ENCODE measurements at places on chromosomes 13 and 19.

DNA sequence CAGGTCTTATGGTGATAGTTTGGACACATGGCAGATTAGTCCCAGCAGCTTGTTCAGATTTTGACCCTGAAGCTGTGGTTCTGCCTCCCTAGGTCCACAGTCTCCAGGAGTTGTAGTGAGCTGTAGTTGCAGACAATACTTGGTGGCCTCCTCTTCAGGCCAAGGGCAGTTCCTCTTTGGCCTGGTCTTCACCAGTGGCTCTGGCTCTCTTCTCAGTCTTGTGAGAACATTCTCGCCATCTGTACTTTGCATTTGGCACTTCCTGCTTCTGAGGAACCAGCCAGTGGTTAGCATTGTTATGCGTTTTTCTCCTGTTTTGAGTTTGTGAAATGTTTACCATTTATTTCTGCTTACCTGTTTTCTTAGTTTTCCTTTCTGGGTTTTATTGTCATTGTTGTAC is 40.7 kb downstream of the PCCA start:
- no peak for DNase-seq

DNA sequence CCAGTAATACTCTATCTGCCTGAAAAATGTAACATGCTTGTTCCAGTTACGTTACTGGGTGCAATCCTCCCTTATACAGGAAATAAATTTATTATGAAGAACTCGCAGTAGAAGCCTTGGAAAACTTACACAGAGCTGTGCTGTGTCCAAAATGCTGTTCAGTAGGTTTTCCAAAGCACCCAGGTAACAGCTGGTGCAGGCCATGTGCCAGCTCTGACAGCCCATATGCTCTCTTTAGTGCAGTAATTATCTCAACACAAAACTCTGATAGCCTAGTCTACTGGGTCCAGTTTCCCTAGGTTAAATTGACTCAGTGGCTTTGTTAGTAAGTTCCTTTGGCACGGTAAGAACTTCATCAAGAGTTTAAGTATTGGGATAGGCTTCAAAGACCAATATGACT is 120.7 kb upstream of the OBI1 start:
- no peak for DNase-seq

GRCh38 chr13:94412870-94413597 is 66.4 kb downstream of the DCT start:
- DNase-seq = no peak

- DNase-seq = no peak
Measured at GRCh38 chr19:47142779-47143178, 12.1 kb downstream of the SAE1 start.

DNA sequence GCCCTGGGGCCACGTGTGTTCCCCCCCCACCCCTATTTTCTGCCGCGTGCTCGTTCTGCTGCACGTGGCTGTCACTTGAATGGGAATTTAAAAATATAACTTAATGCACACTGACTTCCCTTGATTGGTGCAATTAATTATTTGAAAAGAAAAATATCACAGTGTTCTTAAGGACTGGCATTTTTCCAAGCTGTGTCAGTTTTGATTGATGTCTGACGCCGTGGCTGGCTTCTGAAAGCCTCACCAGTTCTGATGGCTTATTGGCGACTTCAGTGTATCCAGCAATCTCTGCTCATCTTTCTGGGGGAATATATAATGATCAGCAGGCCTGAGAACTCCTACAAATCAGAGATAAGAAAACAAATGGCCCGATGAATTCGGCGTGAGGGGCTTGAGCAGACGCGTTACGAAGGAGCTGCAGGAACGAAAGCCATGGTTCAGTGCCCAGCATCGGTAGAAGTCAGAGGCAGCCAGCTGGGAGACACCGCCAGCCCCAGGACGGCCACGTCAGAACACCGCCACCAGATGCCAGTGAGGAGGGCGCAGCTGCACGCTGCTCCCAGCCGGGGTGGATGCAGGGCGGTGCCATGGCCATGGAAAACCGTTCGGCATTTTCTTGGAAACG is 111.2 kb downstream of the KDM4B start:
- DNase-seq = no peak

DNA sequence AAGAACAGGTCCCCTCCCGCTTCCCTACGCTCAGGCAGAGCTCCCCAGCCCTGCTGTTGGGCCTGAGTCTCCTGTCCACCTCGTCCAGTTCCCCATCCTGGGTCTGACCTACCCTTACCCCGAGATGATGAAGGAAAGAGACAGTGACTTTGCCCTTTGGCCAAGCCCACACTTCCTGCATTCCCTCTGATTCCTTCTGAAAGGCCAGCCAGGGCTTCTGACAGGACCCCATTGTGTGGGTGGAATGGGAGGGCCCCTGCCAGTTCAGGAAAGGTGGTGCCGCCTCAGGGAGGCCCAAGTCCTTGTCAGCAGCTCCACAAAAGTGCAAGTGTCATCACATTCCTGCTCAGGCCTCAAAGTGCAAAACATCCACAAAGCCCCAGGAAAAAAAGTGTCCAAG is 177.8 kb downstream of the PAN3 start:
- DNase-seq = no peak

DNA sequence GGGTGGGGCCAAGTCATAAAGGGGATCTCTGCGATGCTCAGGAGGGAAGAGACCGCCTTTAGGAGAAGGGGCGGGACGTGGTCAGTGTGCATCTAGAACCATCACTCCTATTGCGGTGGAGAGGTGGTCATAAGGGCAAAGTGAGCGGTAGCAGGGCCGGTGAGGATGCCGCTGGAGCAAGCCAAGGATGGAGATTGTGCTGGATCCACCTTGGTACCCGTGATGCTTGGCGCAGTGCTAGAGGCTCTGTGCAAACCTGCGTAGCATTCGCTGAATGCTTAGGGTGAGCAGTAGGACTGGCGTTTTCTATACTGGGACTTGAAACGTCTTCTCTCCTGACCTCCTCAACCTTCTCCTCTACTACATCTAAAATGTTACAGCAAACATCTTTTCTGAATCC is 294.2 kb downstream of the FGF9 start:
- no peak for DNase-seq

DNA sequence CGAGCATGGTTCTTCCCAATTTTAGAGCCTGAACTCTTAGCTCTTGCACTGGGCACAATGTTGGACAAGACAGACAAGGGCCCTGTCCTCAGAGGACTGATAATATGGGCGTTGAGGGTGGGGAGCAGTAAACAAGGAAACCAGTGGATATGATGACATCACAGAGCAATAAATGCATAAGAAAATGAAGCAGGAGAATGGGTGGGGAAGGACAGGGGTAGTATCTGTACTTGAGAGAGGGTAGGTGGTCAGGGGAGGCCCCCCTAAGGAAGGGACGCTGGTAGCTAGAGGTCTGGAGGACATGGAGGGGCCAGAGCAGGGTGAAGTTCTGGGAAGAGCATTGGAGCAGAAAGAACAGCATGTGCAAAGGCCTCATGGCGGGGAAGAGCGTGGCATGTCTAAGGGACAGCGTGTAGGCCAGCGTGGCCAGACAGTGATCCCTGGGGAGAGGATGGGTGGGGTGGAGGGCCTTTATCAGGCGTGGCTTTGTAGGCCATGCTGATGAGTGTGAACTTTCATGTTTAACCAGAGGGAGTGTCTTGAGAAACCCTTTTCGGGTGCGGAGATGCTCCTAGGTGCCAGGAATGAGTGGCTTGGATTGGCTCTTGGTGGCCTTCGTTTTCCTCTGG is 15.1 kb upstream of the ZNF536 start:
- DNase-seq = no peak

DNA sequence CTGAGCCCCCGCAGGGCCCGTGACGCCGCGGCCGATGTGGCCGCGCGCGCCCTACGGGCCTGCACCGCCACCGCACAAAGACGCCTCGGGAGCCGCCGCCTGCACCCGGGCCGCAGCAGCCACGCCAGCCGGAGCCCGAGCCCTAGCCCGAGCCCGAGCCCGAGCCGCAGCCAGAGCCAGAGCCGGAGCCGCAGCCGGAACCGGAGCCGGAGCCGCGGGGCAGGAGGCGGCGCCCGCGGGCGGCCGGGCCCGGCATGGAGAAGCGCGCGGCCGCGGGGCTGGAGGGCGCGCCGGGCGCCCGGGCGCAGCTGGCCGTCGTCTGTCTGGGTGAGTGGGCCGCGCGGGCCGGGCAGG is 379 bp downstream of the LRP3 start:
- DNase-seq = no peak

- DNase-seq = no peak
Measured at GRCh38 chr19:31110336-31110735, 238.9 kb downstream of the TSHZ3 start.

DNA sequence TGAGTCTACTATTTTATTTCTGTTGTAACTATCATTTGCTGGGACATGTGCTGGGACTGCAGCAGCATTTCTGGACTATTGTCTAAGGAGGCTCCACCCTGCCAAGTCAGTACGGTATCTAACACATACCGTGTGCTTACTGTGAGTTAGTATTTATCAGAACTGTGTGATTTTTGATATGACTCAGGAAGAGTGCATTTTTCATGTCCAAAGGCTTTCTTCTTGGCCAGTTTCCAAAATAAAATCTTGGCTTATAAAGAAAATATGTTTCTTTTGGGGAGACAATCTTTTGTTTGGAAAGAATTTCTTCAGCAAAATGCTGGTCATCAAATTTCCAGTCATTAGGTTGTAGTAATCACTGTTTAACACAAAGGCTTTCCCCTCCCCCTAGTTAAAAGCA is 11.6 kb downstream of the PARP4 start:
- DNase-seq = no peak

DNA sequence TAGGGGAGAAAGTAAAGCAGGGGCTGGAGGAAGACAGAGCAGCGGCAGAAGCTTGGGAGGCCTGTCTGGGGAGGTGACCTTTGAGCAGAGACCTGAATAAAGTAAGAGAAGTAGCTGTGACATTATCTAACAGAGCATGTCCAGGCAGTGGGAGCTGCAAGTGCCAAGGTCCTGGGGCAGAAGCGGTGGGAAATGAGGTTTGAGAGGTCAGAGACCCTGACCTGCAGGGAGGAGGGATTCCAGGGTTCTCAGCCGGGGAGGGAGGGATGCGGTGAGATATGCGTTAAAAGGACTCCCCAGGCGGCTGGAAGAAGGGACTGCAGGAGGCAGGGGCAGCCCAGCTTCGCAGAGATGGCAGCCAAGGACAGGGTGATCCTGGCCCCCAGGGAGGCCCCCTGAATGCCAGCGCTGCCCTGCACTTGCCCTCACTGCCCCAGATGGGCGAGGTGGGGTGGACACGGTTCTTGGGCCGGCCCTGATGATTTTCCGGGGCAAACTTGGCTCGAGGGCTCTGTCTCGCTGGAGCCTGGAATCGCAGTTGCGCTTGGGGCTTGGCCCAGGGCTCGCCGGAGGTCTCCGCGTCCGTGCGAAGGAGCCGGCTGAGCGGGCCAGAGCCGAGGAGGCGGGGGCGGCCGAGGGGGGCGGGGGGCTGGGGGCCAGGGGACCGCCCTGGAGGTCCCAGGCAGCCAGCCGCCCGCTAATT is 3.2 kb downstream of the CRLF1 start:
- DNase-seq = no peak

DNA sequence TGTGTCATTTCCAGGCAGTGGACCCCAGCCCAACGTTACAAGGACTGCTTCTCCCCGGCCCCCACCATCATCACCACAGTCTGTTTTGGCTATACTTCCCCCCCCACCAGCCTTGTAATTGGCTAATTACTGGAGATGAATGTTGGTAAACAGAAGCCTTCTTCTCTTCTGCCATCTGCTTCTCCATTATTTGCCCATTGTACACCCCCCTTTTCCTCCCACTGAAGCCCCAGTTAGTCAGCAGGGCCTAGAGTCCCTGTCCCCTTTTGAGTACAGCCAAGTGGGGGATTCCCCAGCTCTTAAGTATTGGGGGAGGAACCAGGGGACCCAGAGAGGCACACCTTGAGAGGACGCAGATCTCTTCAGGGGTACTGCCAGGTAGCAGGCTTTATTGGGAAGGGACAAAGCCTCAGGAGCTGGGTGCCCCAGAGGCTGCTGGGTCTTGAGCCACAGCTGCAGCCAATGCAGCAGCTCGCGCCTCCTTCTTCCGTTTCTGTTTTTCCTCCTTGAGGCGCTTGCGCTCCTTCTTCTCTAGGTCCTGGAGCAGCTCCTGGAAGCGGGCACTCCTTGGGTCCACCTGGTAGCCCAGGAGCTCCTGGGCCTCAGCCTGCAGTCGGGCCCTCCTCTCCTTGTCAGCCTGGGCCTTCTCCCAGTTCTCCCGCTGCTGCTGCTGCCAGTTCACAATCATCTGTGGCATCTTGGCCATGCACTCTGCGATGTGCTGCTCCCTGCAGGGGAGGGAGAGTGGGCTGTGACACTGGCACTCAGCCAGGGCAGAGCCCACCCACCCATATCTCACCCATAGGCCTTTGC is 3.0 kb downstream of the GADD45GIP1 start:
- no peak for DNase-seq

- DNase-seq = no peak
Measured at GRCh38 chr13:29511980-29512379, 83.5 kb downstream of the SLC7A1 start.

DNA sequence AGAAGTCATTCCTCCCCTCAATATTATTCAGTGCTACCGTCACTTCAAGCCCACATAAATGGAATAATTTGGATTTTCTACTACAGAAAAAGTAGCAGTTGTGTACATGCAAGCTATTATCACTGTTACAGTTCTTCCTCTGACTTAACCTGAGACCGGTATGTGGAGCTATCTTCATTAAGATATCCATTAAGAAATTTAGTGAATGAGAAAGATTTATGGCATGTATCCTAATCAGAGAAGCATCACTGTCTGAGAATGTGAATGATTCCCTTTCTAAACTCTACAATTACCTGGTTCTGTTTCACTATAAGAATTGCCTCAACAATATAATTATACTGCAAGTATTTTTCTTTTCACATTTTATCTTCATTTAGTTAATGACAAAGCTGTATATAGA is 278.7 kb downstream of the KLF5 start:
- no peak for DNase-seq

DNA sequence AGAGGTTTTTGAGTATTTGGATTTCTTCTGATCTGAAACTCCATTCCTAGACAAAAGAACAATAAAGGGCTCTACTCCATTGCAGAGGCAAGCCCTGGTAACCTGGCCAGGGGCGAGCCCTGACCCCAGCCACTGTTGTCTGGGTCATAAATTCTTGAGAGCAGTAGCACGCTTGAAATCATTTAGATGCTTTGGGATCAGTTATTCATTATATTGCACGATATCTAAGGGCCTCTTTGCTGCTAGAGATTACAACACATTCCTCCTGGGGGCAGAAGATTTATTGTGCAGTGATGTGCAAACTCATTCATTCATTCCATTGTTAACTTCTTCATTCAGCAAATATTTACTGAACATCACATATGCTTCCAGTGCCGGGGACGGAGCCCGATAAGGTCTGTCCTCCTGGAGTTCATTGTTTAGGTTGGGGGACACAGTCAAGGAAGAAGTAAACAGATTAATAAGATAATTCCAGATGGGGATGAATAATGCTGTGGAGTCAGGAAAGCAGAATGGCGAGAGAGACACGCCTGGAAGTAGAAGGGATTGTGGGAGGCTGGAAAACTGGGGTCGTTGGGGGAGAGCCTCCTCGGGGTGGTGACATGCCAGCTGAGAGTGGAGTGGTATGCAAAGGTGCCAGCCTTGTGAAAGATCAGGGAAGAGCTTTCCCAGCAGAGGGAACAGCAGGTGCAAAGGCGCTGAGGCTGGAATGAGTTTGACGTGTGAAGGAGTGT is 34.9 kb downstream of the SIPA1L3 start:
- DNase-seq = no peak

Measured in activated T-cell treated with anti-CD3 and anti-CD28 coated beads for 24 hours (primary cell).